ENCODE measurements at places on chromosomes 3 and 15. TPM values are rescaled to one million over a fixed set of nuclear protein-coding genes. Genes with fewer than 3 reads are reported as not detected.

DNA sequence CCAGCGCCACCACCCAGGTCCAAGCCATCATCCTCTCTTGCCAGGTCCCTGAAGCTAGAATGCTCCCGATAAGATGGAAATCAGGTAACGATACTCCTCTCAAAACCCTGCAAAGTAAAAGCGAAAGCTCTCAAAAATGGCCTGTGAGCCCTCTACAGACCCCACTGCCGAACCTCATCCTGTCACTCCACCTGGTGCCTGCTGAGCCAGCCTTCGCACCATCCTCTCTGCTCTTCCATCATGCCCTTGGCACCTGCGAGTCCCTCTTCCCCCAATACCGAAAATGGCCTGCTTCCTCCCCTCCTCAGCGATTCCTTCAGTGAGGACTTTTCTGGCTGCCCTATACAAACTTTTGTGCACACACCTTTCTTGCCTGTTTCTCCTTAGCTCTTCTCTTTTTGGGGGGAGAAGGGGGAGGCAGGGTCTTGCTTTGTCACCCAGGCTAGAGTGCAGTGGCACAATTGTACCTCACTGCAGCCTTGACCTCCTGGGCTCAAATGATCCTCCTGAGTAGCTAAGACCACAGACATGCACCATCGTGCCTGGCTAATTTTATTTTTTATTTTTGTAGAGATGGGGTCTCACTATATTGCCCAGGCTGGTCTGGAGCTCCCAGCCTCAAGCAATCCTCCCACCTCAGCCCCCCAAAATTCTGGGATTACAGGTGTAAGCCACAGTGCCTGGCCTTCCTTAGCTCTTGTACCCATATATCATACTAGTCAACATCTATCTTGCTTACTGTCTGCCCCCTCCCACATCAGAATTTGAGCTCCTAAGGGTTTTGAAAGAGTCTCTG, 3.0 kb downstream of the IDH2 start:
- H3K4me1 ChIP-seq: peaks cover 75% of the 10 kb centered on the region
- H3K27me3 ChIP-seq: no peaks in the 10 kb centered on the region
- H3K27ac ChIP-seq: peak overlapping the region; percentile 90
- peak; percentile 52 for DNase-seq

DNA sequence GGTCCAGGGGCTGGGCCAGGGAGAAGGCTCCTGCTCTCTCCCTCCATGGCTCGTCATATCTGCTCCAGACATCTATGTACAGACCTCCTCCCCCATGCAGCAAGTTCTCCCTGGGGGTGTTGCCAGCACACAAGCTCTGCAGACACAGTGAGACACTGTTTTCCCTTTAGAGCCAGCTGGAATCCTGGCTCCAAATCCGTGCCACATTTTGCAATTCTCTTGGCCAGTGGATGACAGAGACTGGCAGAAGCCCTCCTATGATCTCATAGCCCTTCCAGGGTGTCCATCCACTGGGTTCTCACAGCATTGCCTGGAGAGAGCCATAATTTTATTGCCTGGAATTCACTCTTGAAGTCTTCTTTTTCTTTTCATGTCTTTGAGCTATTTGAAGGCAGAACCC, 203.9 kb downstream of the TLE3 start:
- no peak for DNase-seq
- H3K27ac ChIP-seq: no peak overlapping the region
- no peaks in the 10 kb centered on the region for H3K4me1 ChIP-seq
- no peaks in the 10 kb centered on the region for H3K36me3 ChIP-seq
- H3K27me3 ChIP-seq: peaks cover 12% of the 10 kb centered on the region

DNA sequence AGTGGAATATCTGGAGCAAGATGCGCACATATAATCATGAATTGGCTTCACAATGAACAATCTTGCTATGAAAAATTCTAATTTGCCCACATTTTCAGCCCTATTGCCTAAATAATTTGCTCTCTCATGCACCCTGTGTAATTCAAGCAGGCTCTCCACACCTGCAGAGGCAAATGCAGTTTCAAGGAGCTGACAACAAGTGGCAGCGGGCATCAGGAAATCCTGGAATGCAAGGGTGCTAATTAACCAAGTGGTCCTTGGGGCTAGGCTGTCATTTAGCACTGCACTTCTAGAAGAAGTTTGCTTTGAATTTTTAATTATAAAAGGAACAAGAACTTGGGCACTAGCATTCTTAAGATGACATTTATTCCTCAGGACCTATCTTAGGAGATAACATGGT, 56.3 kb upstream of the ICE2 start:
- H3K27ac ChIP-seq: no peak overlapping the region
- DNase-seq: no peak
- no peak overlapping the region for H3K4me3 ChIP-seq
- peaks cover 3% of the 10 kb centered on the region for H3K36me3 ChIP-seq
- no peaks in the 10 kb centered on the region for H3K27me3 ChIP-seq
- H3K4me1 ChIP-seq: peaks cover 63% of the 10 kb centered on the region

- DNase-seq: no peak
- H3K27me3 ChIP-seq: no peaks in the 10 kb centered on the region
- no peaks in the 10 kb centered on the region for H3K36me3 ChIP-seq
- H3K4me3 ChIP-seq: no peak overlapping the region
Observed at GRCh38 chr15:99168601-99169580, 64.0 kb downstream of the SYNM start.

- H3K27me3 ChIP-seq: no peaks in the 10 kb centered on the region
- no peak for DNase-seq
- H3K4me1 ChIP-seq: peaks cover 35% of the 10 kb centered on the region
- H3K27ac ChIP-seq: no peak overlapping the region
- no peak overlapping the region for H3K4me3 ChIP-seq
- H3K36me3 ChIP-seq: no peaks in the 10 kb centered on the region
Observed at GRCh38 chr3:172142051-172142863, 102.9 kb downstream of the FNDC3B start.

DNA sequence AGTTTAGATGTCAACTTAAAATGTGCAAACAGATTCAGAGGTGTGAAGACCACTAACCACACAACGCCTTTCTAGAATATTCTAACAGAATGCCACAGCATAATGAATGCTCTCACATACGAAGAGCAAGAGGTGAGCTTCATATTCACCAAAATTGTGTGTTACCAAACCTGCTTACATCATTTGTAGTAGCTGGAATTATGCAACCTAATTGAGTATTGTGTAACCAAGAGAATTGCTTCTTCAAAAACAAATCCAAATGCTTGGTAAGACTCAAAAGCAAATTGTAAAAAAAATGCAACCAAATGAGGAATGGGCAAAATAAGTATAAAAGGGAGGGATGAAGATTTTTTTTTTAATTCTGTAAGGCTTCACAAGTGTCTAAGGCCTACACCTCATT, 160.7 kb downstream of the TAFA4 start:
- no peaks in the 10 kb centered on the region for H3K36me3 ChIP-seq
- peaks cover 5% of the 10 kb centered on the region for H3K27me3 ChIP-seq
- H3K4me1 ChIP-seq: no peaks in the 10 kb centered on the region
- DNase-seq: no peak
- no peak overlapping the region for H3K27ac ChIP-seq
- H3K4me3 ChIP-seq: no peak overlapping the region

RTP3 gene
- not detected for total RNA-seq

GRCh38 chr3:185728630-185729336, 96.1 kb downstream of the IGF2BP2 start:
- H3K4me1 ChIP-seq: no peaks in the 10 kb centered on the region
- peaks cover 5% of the 10 kb centered on the region for H3K27me3 ChIP-seq
- no peak for DNase-seq
- no peak overlapping the region for H3K27ac ChIP-seq

PATL2 gene
- 6.1 TPM for total RNA-seq

RPP25 gene
- 3.5 TPM for total RNA-seq

EIF2B5 gene
- 48.8 TPM for total RNA-seq

FMN1 gene
- 0.02 TPM for total RNA-seq

DNA sequence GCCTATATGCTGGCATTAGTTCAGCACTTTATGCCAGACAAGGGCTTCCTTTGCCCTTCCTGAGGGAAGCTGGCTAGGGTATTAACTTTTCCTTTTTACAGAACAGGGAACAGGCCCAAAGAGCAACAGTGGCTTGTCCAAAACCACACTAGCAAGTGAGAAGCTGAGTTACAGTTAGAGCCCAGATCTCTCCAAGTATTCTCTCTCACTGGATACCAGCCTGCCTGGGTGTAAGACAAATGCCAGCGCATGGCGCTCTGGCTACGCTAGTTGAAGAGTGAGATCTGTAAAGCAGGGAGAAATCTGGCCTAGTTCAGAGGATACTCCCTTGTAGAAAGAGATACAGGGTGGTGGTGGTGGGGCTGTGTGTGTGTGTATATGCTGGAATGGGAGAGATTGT, 38.4 kb downstream of the RAB11A start:
- no peaks in the 10 kb centered on the region for H3K27me3 ChIP-seq
- no peak overlapping the region for H3K4me3 ChIP-seq
- peaks cover 5% of the 10 kb centered on the region for H3K4me1 ChIP-seq
- no peak for DNase-seq
- H3K27ac ChIP-seq: no peak overlapping the region
- peaks cover 6% of the 10 kb centered on the region for H3K36me3 ChIP-seq

GOLIM4 gene
- 0.98 TPM for total RNA-seq

- no peak overlapping the region for H3K4me3 ChIP-seq
- H3K27me3 ChIP-seq: no peaks in the 10 kb centered on the region
- H3K4me1 ChIP-seq: peaks cover 86% of the 10 kb centered on the region
Observed at GRCh38 chr3:46955801-46956259, 20.7 kb downstream of the CCDC12 start.

- H3K36me3 ChIP-seq: no peaks in the 10 kb centered on the region
- no peak overlapping the region for H3K27ac ChIP-seq
- no peak overlapping the region for H3K4me3 ChIP-seq
- H3K4me1 ChIP-seq: peaks cover 4% of the 10 kb centered on the region
- DNase-seq: no peak
Observed at GRCh38 chr3:150330174-150330573, 77.9 kb upstream of the TSC22D2 start.

NPTN gene
- 20.8 TPM for total RNA-seq

RPUSD3 gene
- 82.0 TPM for total RNA-seq

ITGB5 gene
- 0.59 TPM for total RNA-seq

DNA sequence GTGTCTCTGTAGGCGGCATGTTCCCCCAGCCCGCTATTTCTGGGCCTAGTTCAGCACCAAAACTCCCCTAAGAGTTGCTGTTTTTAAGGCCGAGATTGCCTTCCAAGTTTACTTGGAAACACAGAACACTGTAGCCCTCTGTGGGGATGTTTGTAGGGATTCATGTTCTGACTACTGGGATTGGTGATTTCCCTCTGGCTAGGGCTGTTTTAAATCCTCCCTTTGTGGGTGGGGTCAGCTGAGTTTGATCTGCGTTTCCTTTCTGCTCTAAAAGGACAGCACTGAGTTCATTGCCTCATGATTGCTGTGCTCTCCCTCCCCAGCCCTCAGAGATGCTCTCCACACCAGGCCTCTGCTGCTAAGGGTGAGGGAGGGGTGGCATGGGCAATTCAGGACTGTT, 640.6 kb upstream of the DPPA4 start:
- DNase-seq: no peak
- H3K27ac ChIP-seq: no peak overlapping the region
- H3K27me3 ChIP-seq: no peaks in the 10 kb centered on the region
- H3K4me1 ChIP-seq: no peaks in the 10 kb centered on the region
- H3K36me3 ChIP-seq: no peaks in the 10 kb centered on the region

GRCh38 chr3:113213896-113214587, 2.7 kb downstream of the BOC start:
- peaks cover 61% of the 10 kb centered on the region for H3K27me3 ChIP-seq
- no peak overlapping the region for H3K27ac ChIP-seq
- peaks cover 9% of the 10 kb centered on the region for H3K4me1 ChIP-seq
- H3K36me3 ChIP-seq: no peaks in the 10 kb centered on the region

All from activated naive CD4-positive, alpha-beta T cell treated with anti-CD3 and anti-CD28 coated beads for 36 hours (primary cell).